ENCODE measurements at places on chromosomes 1 and 21.

DNA sequence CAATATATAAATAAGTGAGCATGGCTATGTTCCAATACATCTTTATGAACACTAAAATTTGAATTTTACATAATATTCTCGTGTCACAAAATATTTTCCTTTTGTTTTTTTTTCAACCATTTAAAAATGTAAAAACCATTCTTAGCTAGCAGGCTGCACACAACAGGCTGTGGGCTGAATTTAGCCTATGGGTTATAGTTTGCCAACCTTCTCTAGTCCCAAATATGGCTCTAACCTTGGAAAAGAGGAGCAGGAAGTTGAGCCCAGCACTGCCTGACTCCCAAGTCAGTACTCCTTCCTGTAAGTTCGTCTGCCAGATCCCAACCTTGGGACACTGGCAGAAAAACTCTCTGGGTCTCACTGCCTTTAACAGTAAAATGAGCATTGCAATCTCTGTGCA lies 13.4 kb downstream of the C1QB start:
- no peak for DNase-seq

DNA sequence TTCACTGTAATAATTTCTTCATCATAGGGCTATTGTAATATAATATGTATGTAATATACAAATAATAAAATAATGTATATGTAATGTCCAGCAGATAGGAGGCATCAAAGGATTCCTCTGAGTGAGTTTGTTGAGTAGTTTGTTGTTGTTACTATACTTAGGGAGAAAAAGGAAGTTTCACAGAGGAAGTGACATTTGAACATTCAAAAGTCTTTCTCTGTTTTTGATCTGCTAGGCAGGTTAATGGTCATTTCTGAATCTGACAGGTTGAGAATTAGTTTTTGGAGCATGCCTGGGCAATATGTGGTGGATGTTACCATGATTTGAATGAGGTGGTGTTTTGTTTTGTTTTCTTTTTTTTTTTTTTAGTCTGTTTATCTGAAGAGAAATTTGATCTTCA lies 102.1 kb downstream of the NRDC start:
- no peak for DNase-seq

GRCh38 chr21:35348686-35349085 lies 299.6 kb upstream of the RUNX1 start:
- no peak for DNase-seq

- DNase-seq: no peak
Measured at GRCh38 chr1:30879940-30880677, 28.4 kb downstream of the SDC3 start.

DNA sequence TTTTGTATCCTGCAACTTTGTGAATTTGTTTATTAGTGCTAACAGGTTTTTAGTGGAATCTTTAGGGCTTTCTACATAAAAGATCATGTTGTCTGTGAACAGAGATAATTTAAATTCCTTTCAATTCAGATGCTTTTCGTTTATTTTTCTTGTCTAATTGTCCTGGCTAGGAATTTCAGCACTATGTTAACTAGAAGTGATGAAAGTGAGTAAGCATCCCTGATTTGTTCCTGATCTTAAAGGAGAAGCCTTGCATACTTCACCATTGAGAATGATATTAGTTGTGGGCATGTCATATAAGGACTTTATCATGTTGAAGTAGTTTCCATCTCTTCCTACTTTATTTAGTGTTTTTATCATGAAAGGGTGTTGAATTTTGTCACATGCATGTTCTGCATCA lies 23.6 kb upstream of the TRIM67 start:
- no peak for DNase-seq

DNA sequence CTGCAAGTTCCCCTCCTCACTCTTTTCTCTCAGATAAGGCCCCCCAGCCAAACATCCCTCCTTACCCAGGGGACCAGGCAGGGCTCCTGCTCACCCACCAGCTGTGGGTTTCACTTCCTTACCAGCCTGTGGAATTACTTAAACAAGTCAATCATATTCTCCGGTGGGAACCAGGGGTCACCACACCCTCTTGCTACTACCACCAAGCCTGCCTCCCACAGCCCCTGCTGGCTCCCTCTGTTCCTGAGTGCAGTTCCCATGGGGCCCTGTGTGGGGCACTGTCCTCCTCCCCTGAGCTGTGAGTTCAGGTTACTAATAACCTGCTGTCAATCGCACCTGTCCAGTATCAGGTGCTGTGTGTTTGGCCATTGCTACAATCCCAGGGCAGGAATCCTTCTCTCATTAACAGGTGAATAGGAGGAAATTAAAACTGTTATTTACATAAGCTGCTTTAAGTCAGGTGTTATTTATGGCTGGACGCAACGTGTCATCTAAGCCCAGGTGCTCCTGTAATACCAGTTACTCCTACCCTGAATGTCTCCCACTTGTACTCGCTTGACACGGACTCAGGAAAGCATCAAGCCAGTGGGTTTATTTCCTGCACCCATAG lies 53.1 kb upstream of the LBR start:
- DNase-seq: peak; percentile 30

- DNase-seq: no peak
Measured at GRCh38 chr1:12769031-12769430, 4.5 kb upstream of the PRAMEF12 start.

GRCh38 chr1:231242516-231243198 lies 1.6 kb downstream of the GNPAT start:
- DNase-seq: no peak

DNA sequence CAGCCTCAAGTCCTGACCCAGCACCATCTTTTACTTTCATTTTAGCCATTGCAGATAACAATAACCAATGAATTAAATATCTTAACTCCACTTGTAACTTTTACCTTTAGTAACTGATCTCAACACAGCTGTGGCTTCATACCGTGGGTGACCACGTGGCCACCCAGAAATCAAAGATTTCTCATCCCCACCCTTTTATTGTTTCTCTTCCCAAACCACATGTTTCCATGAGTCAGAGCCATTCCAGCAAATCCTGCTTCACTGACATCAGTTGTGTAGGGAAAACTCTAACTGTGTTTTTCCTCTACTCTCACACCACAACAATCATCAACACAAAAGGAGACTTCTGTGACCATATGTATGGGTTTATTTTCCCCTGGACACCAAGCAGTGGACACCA lies 25.1 kb upstream of the BRDT start:
- no peak for DNase-seq

DNA sequence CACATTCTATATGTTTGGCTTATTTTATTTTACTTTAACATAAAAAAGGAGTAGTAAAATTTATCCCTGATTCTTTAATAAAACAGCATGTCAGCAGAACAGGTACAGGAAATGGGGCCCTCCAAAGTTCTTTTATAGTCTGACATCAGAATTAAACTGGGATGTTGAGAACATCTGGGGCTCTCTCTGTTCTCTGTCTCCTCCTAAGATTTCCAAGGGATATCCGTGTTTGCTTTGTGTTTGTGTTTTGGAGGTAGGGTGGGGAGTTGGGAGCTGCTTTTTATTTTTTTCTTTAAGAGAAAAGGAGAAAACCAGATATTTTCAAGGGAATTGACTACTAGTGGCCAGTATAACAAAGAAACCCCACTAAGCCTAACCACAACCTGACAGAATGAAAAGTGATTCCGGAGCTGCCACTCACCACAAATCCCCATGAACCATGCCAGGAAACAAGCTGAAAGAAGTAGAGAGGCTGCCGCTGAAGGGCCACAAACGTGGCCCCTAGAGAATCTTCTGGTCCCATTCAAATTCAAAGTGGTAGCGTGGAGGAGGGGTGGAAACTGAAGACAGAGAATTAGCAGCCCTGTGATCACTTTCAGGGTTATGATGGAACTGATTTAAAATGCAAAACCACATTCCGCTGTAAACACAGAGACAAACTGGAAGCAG lies 369.6 kb upstream of the ADGRL2 start:
- no peak for DNase-seq

- no peak for DNase-seq
Measured at GRCh38 chr21:44018813-44019567, 6.9 kb downstream of the TRAPPC10 start.

GRCh38 chr1:62528015-62528414 lies 69.3 kb upstream of the ANGPTL3 start:
- DNase-seq: no peak

All from substantia nigra (tissue), 51 donors.